ENCODE measurements at places on chromosomes 11 and 22.

DNA sequence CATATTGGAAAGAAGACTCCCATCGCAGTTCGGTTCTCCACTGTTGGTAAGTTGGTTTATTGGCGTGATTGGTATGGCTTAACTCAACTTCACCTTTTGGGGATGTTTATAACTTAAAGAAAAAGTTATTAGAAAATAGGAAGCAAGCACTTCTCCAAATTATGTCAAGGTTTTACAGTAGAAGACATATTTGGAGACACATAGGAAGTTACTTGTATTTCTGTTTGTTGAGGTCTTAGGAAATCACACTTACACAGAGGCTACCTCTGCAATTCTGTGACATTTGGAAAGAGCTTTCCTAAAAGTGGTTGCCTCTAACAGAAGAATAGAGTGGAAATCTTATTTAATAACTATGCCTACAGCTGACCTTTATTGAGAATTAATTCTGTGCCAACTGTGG lies 12.3 kb downstream of the CAT start:
- DNase-seq = no peak

GRCh38 chr11:16985297-16985696 lies 28.9 kb downstream of the PLEKHA7 start:
- no peak for DNase-seq

DNA sequence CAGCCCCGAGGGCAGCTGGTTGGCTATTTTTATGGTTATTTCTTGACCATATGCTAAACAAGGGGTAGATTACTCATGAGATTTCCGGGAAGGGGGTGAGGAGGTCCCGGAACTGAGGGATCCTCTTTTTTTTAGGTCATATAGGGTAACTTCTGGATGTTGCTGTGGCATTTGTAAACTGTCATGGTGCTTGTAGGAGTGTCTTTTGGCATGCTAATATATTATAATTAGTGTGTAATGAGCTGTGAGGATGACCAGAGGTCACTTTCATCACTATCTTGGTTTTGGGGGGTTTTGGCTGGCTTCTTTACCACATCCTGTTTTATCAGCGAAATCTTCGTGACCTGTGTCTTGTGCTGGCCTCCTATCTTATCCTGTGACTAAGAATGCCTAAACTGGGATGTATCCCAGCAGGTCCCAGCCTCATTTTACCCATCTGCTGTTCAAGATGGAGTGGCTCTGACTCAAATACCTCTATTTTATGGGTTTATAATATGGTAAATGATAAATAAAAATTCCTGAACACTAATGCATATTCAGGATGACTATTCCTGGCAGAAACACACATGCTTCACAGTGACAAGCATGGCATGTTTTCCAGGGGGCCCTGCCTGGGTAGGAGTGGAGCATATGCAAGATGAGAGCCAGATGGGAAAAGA lies 11.2 kb downstream of the KREMEN1 start:
- no peak for DNase-seq

- DNase-seq = no peak
Observed at GRCh38 chr22:26134654-26135330, 34.5 kb upstream of the SEZ6L start.

GRCh38 chr11:31664129-31664528 lies 147.0 kb downstream of the PAX6 start:
- DNase-seq = no peak

GRCh38 chr22:23268139-23268712 lies 87.9 kb downstream of the BCR start:
- DNase-seq = no peak

DNA sequence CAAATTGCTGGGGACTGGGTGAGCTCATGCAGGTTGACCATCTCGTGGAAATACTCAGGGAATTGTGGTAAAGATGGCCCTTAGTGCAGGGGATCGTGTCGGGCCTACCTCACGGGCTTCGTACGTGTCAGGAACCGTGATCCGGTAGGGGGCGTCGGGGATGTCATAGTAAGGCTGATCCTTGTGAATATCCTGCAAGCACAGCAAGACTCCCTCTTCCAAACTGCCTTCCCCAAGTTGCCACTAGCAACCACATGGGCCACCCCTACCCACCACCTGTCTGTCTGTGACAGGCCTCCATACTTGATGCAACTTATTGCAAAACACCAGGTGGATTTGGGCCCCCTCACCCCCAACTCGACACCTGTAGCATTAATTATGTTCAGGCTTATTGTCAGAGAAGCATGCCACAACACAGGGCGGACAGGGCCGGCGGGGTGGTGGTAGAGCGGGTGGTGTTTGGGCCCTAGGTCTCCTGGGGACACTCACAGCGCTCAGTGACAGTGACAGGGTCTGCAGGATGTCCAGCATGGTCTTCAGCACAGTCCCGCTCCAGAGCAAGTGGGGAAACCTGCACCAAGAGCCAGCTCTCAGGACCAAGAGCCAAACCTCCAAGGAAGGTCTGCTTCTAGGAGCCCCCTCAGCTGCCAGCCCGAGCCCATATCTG lies 22.6 kb upstream of the SERPIND1 start:
- no peak for DNase-seq

- DNase-seq = no peak
Observed at GRCh38 chr11:92277871-92278270, 53.3 kb downstream of the FAT3 start.

DNA sequence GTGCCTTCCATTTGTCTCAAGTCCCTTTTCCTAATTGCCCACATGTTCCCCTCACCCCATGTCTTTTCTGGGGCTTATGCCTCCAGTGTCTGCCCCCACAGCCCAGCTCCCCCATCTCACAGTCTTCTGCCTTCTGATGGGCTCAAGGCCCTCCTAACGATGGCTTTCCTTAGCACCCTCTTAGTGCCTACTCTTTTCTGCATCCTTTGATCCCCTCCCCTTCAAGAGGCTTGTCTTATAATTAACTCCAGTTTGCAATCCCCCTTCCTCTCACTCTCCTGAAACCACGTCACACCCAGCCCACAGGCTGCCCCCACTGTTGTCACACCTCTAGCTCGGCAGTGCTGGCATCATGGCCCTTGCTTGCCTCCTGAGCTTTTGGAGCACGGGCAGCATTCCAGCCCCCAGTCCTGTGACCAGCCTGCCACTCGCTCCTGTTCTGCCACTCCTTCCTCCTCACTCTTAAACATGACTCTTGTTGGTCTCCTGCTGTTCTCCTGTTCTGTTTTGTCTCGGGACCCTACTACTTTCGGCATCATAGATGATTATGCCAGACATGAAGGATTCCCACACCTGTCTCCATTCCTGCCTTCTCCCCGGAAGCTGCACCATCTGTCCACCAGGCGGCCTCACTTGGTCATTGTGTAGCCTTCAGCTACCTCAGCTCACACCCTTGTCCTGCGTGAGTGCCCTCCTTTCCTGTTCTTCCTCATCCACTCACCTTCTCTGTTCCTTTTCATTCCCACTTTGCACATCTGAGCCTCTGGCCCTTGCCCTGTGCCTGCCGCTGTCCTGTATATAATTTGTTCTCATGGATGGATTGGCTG lies 26.1 kb downstream of the UBE2L3 start:
- no peak for DNase-seq

- DNase-seq = no peak
Observed at GRCh38 chr11:44285756-44286155, 24.2 kb downstream of the ALX4 start.

- no peak for DNase-seq
Observed at GRCh38 chr11:11793073-11793472, 48.7 kb upstream of the USP47 start.

DNA sequence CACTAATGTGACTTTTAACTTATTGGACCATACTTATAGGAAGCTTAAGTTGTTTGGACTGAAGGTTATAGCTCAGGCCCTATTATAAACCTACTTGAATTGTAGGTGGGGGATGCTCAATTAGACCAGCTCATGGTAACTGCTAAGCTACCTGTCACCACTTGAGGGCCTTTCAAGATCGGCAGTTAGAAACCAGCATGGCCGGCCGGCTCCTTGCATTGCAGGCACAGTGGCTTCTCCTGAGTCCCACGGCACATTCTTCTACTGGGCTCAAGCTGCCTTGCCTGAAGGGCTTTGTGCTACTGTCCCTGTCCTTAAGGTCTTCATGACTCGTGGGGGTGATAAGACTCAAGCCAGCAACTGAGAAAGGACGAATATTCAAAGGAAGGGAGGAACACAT lies 70.8 kb downstream of the TBC1D22A start:
- no peak for DNase-seq

- no peak for DNase-seq
Observed at GRCh38 chr11:86115542-86116385, 46.9 kb upstream of the PICALM start.

GRCh38 chr11:120170741-120171261 lies 32.9 kb upstream of the TRIM29 start:
- DNase-seq = no peak

- DNase-seq = no peak
Observed at GRCh38 chr11:102552020-102552419, 21.5 kb upstream of the MMP7 start.

DNA sequence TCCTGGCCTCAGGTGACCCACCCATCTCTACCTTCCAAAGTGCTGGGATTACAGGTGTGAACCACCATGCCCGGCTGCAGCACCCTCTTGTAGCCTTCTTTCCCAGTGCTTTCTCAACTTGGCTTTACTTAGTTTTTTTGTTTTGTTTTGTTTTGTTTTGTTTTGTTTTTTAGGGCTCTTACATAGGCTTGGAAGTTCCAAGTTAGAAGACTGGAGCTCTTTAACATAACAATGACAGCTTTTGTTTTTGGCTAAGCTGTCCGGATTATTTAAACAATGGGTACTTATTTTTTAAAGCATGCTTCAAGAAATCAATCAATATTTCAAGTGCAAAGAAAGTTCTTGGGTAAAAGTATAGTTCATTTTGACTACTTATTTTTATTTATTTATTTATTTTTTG lies 25.9 kb downstream of the KMT2A start:
- no peak for DNase-seq

- DNase-seq = no peak
Observed at GRCh38 chr11:134863294-134863693, 451.3 kb upstream of the B3GAT1 start.

- peak; percentile 84 for DNase-seq
Observed at GRCh38 chr11:124920870-124921609, 2.0 kb downstream of the HEPN1 start.

- no peak for DNase-seq
Observed at GRCh38 chr11:74522776-74523175, 29.3 kb upstream of the LIPT2 start.

- DNase-seq = no peak
Observed at GRCh38 chr11:126838779-126839178, 161.8 kb downstream of the KIRREL3 start.
